ENCODE measurements at places on chromosomes 3 and 15.

- DNase-seq, result peak; percentile 95
Measured at GRCh38 chr3:184540777-184541681, 20.6 kb upstream of the EPHB3 start.

- no peak for DNase-seq
Measured at GRCh38 chr15:89137926-89138325, 49.7 kb downstream of the ABHD2 start.

GRCh38 chr3:19595884-19596283 lies 338.1 kb downstream of the EFHB start:
- DNase-seq, result no peak

DNA sequence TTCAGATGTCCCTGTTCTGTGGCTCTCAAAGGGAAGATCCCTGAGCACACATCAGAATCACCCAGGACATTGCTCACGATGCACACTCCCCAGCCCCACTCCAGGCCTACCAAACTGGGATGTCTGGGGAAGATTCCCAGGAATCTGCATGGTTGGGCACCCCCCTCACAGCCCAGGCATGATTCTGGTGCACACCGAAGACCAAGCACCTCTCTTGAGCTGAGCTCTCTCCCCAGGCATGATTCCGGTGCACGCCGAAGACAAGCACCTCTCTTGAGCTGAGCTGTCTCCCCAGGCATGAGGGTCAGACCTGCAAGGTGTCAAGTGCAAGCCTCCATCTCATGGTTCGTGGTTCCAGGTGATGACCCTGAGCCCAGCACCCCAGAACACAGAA lies 112.2 kb upstream of the MEF2A start:
- DNase-seq, result no peak

- no peak for DNase-seq
Measured at GRCh38 chr3:46925585-46925934, 48.0 kb downstream of the PTH1R start.

- DNase-seq, result no peak
Measured at GRCh38 chr3:23876923-23877322, 39.9 kb downstream of the NKIRAS1 start.

DNA sequence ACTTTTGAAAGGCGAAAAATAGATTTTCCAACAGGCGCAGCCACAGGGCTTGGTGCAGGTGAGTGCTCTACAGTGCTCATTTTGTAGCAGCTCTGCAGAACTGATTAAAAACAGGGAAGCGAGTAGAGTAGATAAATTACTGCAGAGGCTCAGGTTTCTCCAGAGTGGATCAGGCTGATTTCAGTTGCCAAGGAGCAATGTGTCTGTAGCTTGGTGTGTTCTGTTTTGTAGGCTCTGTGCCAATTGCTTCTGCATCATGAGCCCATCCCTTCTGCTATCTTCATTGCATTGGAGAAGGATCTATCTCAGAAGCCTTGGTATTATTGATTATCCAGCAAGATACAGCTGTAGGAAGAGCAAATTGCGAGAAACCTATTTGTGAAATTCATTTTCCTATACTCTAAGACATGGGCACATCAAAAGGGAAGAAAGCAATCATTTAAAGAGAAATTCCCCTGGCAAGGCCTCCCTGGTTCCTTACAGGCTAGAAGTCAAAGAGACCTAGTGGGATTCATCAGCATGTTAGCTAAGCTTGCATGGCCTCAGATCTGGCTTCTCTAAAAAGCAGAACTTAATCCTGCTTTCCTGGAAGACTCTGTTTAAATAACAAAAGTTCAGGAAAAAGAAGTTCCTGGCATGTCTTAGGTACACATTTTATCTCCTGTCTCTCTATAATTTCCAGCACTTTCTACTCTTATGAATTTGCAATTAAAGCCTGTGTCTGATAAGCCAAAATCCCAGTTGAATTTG lies 432.4 kb upstream of the ATP10A start:
- no peak for DNase-seq

GRCh38 chr3:160112481-160112880 lies 112.7 kb upstream of the C3orf80 start:
- no peak for DNase-seq

DNA sequence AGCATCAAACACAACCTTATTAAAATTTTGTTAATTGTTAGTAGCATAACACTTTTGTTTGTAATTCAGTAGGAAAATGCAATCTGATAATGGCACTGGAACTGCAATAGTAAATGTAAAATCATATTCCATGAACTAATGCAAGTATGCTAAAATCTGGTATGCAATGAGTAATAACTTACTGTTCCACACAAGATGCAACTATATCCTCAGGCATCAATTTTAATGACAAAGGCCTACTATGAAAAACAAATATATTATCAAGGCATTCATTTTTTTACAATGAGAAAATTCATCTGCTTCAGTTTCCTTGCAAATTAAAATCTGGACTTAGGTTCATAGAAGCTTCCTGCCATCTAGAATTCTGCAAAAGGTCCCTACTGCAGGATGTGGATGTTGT lies 1.4 kb upstream of the NSMCE3 start:
- no peak for DNase-seq

DNA sequence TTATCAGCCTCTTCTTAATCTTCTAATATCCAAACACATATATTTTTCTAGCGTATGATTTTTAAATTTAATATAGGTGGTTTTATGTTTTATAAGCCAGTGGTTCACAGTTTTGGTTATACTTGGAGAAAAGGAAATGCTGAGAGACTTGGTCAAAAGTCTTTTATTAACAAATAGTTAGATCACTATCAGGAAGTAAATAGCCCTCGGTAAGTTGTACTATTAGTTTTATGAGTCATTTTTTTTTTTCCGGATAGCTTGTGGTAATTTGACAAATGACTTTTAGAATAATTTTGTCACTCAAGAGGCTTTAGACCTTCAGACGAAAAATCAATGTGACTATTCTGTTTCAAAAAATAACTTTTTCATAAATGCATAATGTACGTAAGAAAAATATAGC lies 232.2 kb upstream of the ROBO1 start:
- DNase-seq, result no peak

DNA sequence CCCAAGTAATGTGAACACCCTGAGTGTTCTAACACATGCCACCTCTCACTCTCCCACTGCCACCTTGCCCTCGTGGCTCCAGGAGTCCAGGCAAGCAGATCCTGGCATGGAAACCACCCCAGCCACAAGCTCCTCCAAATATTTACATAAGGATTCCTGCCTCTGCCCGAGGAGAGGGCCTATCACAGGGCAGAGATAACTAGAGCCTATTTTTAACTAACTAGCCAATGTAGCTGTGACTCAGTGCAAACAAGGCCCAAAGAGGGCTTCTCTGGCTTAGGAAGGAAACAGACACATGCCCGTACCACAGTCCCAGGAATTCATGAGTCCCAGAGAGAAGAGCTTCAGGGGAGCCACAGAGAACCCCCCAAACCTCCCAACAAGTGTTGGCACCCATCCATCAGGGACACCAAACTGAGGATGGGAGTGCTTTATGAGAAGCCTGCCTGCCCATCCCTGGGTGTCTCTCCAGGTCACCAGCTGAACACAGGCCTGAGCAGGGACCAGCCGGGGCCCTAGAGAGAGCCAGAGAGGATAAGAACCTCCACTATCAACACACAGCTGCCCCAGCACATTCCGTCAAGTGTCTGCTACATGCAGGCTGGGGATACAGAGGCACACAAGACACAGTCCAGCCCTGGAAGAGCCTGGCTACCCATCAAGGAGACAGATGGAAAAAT lies 9.2 kb downstream of the FYCO1 start:
- no peak for DNase-seq

GRCh38 chr15:61173899-61174689 lies 55.0 kb downstream of the RORA start:
- DNase-seq, result no peak

- DNase-seq, result peak; percentile 27
Measured at GRCh38 chr3:52299879-52300611, 12.4 kb downstream of the GLYCTK start.

- DNase-seq, result no peak
Measured at GRCh38 chr3:37132334-37132733, 42.0 kb downstream of the LRRFIP2 start.

- DNase-seq, result no peak
Measured at GRCh38 chr3:66719796-66720356, 219.1 kb upstream of the LRIG1 start.

- no peak for DNase-seq
Measured at GRCh38 chr3:156762631-156763185, 63.4 kb upstream of the LEKR1 start.

DNA sequence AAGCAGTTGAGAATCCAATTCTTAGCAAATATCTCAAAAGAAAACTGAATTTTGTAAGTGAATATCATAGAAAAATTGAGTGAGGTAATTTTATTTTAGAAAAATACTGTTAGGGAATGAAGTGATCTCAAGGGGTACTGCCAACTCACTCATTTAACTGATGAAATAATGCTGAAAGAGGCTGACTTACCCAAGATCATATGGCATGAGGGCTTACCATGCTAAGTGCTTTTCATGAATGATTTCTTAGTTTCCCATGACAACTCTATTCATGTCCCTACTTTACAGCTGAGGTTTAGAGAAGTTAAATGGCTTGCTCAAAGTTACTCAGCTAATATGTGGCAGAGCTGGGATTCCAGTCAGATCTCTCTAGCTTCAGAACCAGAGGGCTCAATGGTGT lies 30.6 kb downstream of the CCDC14 start:
- no peak for DNase-seq

DNA sequence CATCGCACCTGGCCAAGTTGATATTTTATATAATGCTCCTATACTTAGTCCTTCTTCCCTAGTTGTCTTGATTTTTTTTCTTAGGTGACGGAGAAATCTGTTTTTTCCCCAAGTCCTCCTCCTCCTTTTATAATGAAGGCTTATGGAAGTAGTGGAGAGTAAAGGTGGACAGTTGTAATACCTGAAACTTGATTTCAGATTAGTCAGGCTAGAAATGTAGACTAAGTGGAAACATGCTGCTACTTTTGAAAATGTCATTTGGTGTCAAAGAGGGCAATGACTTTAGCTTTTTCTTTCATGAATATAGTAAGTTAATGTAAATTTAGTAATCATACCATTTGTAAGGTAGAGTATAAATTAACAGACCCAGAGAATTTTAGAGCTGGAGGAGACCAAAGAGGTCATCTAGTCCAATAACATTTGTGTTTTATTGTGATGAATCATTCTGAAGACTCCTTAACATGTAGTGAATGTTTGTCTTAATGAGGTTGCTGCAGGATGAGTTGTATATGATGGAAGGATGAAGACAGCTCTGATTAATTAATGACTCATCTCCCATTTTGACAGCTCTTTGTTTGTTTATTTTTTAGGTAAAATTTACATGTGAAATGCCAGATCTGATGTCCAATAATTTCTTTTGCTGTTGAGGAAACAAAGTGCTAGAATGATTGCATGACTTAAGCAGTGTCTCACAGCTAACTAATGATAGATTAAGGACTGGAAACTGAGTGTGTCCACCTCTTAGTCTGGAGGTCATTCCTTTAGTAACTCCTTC lies 8.7 kb downstream of the CTDSPL2 start:
- no peak for DNase-seq

DNA sequence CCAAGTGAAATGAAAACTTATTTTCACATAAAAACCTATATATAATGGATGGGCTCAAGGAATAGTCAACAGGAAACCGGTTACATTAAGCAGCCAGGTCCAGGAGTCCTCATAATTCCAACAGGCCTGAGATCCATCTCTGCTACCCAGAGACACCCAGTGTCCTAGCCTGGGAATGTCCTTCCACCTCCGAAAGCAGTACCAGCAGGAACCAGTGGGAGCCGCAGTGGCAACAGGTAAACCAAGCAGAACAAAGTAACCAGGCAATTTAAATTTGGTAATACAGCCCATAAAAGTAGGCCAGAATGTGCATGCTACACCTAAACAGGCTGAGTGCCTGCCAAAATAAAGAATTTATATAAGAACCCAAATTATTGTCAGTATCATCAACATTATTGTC lies 195.6 kb downstream of the ZBBX start:
- no peak for DNase-seq

DNA sequence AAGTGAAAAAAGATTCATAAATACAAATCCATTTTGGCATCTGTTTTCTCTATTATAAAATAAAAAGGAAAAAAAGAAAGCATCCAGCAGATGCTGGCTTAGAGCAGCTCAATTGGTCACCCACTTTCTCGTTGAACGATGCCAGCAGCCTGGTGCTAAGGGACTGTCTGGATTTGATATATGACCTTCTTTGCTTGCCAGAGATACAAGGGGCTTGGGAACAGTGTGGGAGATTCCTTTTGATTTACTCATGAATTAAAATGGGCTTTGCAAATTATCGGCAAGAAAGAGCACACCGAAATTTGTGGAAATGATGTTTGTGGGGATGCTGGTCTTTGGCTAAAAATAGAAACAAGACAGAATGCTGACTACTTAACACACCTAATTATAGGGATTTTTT lies 210.3 kb upstream of the STT3B start:
- peak; percentile 35 for DNase-seq

DNA sequence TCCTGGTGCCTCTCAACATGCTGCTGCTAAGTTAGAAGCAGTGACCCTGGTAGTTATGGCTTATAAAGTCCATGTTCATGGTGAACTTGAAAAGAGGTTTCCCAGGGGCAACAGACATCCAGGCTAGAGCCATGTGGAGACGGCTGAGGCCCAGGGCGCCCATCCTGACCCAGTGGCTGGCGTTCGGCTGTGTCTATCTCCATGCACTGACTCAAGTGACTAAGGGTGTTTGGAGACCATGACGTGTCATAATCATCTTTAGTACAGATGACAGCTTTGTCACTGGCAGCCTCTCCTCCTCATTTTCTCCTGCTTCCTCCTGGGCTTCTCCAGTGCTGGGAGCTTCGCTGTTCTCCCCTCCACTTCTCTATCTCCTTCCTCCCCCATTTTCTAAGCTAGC lies 287.4 kb upstream of the LYSMD4 start:
- DNase-seq, result no peak

DNA sequence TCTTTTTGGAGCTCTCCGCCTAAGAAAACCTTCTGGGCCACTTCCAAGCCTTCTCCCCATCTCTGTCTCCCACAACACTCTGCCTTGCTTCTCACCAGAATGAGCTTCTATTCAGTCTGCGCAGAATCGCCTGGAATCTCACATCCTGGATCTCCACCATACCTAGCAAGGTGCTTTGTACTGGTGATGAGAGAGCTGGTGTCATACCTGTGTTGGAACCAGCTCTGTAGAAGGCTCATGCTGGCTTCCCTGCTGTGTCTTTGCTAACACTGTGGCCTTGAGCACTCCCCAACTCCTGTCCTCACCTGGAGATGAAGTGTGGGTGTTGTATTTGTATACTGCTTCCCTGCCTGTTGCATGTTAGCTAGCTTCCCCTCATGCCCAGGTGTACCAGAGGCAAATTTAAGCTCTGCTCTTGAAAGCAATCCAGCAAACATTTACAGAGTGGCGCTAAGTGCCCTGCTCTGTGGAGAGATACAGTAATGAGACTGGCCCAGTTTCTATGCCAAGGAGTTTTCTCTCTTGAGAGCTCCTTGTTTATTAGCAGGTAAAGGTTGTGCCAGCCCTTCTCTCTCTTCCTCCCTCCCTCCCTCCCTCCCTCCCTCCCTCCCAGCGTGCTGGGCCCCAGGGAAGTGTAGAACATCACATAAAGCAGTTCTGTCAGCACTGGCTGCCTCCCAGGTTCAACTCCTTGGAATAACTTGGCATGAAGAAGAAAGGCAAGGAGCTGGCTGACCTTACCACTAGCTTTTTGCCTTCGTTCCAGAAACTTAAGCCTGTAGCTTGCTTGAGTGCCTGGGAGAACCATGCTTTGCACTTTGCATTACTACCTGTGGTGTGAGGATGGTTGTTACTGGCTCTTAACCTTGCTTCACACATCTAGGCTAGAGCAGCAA lies 54.9 kb downstream of the TRIM71 start:
- no peak for DNase-seq
